ENCODE measurements at places on chromosomes 12 and 14.
A peak's percentile ranks its signal among the peaks of the same experiment; 100 is the strongest.

DNA sequence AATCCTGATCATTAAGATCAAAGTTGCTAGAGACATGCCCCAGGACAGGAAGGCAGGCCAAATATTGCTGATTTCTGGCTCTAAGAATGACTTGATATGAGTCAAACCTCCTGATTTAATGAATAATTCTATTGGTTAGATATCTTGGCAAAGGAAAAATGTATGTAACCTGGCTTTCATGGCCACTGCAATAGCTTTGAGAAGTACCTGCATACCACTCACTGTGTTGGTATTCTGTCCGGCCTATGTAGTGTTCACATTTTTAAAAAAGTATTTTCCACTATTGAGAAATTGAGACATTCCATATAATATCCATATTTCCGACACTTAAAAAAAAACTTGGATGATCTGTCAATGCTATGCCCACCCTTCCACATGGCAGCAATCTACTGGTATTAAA lies 283.1 kb upstream of the SOX5 start:
- no peak for DNase-seq

- DNase-seq, result no peak
Observed at GRCh38 chr12:80868576-80868975, 69.2 kb downstream of the LIN7A start.

DNA sequence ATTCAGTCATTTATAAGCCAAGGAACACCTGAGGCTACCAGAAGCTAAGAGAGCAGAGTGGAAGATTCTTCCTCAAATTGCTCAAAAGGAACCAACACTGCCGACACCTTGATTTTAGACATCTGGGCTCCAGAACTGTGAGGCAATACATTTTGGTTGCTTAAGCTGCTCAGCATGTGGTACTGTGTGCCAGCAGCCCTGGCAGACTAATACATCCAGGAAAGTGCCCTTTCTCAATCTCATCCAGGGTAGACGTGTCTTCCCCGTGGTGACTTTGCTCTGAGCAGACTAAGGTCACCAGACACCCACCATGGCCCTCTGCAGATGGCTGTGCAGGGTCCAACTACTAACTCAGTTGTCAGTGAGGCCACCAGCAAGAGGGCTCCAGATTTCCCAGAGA lies 122.8 kb downstream of the VRK1 start:
- DNase-seq, result no peak

GRCh38 chr14:68208218-68208617 lies 388.6 kb downstream of the RAD51B start:
- DNase-seq, result no peak

GRCh38 chr12:121392325-121392716 lies 7.6 kb upstream of the RNF34 start:
- DNase-seq, result no peak

DNA sequence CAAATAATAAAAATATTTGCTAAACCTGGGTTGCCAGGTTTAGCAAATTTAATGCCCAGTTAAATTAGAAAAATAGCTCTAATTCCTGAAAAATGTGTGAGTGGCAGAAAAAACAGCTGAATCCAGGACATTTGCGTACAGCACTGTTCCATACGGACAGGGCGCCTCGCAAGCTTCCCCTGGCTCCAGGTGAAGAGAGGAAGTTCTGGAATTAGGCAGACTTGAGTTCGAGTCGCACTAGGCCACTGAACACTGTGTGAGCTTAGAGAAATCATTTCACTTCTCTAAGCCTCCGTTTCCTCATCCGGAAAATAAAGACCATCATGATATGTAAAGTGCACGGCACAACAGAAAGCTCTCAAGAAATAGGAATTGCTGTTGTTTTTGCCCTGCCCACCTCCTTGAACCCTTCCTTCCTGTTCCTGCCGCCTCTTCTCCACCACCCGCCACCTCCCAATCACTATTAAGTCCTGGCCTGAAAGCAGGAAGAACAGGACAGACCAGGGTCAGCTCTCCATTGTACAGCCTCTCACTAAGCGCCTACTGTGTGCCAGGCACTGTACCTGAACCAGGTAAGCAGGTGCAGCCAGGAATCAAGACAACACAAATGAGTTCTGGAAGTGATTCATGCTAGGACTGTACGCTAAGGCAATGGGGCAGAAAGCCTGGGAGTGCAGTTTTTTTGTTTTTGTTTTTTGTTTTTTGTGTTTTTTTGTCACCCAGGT lies 763 bp upstream of the PHETA1 start:
- peak; percentile 35 for DNase-seq

DNA sequence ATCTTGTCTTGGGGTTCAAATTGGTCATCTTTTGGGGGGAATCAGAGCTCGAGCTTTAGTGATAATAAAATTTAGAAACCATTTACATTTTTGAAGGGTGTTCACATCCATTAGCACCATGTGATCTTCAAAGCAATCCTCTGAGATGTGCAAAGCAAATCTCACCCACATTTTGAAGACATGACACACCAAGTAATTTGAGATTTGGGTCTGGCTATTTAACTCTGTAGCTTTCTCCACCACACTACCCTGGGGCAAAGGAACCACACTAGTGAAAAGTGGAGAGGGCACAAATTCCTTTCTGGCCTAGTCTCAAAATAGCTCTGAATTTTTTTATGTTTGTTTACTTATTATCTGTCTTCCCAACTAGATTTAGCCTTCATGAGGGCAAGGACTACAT lies 46.6 kb upstream of the TMEM233 start:
- DNase-seq, result no peak

DNA sequence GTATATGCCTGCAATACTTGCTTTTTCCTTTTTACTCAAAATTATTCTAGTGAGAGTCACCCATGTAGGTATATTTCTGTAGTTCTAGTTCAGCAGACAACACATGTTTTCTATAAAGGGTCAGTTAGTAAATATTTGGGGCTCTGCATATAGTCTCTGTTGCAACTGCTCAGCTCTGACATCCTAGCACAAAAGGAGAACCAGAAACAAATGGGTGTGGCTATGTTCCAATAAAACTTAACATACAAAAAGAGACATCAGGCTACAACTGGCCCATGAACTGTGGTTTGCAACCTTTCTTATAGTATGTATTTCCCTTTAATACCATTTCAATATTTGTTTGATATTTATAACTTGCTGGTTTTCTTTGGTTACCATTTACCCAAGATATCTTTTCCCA lies 11.9 kb downstream of the NT5DC3 start:
- peak; percentile 53 for DNase-seq

DNA sequence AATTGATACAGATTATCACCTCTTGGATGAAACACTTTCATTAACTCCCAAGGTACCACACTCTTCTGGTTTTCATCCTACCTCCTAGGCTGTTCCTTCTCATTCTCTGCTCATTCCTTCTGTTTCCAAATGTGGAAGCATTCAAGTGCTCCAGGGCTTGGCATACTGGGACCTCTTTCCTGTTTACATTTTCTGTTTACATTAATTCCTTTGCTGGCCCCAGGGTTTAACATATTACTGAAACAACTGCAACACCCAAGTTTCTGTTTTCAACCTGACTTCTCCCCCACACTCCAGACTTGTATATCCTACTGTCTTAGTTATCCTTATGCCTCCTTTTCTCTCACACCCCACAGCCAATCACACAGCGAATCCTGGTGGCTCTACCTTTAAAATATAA lies 386.3 kb upstream of the GARIN6 start:
- DNase-seq, result no peak

DNA sequence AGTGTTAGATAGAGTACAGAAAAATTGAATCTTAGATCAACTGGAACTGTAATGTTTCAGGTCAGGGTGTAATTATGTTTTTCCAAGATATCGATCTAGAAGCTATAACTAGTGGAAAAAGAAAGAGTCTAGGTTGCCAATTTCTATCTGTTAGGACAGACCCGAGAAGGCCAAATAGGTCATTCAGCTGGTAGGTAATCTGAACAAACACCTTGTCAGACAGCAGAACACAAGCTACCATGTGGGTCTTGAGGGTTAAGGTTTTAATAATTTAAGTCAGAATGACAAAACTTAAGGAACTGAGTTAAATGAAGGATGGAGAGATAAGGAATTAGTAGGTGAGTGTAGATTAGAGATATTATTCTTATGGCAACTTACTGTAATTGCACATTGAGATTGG lies 44.9 kb upstream of the KCNMB4 start:
- no peak for DNase-seq

DNA sequence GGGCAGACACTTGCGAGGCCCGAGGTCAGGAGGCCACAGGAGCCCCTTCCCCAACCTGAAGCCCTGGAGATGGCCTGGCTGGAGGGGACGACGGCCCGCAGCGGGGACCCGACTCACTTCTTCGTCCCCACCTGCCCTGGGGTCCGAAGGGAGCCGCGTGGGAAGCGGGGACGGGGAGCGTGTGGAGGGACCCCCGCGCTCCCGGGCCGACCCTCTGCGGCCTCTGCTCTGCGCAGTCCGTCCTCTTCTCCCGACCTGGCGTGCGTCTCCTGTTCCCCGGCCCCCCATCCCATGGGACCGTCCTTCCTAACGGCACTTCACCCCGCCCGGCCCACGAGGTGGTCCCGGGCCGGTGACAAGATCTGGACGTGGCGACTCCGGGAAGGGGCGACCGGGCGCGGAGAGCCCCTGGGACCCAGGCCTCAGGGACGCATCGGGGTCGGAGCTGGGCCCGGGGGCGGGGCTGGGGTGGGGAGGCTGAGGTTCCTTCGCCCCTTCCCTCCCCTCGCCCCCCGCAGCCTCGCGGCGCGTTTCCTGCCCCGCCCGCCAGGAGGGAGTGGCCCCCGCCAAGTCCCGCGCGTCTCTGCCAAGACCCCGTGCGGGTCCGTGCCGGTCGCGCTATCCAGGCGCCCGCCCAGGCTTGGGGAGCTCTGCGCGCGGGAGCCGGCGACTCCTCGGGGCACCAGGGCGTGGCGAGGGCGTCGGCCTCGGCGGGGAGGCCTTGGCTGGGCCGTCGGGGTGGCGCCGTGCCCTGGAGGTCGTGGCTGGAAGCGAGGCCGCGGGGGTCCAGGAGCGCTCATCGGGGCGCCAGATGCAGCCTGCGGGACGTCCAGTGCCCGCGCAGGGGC lies 97.1 kb downstream of the TNFAIP2 start:
- no peak for DNase-seq

DNA sequence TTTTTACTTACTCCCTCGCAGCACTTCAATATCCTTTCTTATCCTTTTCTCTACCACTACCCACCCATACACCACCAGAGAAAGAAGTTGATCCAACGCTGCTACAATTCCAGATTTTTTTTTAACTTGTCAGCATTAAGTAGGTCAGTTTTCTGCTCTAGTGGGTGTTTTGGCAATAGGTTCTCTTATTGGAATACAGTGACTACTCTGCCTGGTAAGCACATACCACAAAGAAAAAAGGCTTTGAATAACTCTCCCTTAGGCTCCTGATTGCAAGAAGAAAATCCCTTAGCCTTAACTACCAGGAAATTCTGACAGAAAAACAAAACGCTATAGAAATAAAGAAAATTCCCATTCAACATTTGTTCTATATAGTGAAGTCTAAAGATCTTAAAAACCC lies 72.0 kb downstream of the NUMB start:
- no peak for DNase-seq

DNA sequence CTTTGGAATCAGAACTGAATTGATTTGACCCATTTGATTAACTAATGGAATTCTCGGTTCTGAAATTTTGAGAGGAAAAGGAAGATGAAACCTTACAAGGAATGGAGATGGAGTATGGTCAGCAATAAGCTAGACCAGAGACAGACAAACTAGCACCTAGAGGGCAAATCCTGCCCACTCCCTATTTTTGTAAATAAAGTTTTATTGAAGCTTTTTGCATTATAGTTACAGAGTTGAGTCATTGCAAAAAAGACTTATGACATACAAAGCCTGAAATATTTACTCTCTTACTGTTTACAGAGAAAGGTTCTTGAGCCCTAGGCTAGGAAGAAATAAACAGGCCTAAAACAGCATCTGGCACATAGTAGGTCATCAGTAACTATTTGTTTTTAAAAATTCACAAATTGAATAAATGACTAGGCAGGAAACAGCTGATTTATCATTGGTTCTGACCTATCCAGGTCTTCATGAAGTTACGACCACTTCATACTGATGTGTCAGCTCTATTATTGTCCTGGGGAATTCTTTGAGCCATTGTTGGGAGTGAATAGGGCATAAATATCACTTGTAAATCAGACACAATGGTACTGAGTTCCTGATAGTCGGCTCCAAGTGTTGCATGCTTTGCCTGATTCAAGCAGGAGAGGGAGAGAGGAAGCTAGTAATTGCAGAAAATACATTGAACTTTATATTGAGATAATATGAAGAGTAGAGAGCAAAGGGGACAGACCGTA lies 14.6 kb upstream of the STAB2 start:
- no peak for DNase-seq

- peak; percentile 44 for DNase-seq
Observed at GRCh38 chr12:6182279-6182898, 17.8 kb upstream of the CD9 start.

- peak; percentile 96 for DNase-seq
Observed at GRCh38 chr12:89733579-89734201, 25.1 kb upstream of the ATP2B1 start.

DNA sequence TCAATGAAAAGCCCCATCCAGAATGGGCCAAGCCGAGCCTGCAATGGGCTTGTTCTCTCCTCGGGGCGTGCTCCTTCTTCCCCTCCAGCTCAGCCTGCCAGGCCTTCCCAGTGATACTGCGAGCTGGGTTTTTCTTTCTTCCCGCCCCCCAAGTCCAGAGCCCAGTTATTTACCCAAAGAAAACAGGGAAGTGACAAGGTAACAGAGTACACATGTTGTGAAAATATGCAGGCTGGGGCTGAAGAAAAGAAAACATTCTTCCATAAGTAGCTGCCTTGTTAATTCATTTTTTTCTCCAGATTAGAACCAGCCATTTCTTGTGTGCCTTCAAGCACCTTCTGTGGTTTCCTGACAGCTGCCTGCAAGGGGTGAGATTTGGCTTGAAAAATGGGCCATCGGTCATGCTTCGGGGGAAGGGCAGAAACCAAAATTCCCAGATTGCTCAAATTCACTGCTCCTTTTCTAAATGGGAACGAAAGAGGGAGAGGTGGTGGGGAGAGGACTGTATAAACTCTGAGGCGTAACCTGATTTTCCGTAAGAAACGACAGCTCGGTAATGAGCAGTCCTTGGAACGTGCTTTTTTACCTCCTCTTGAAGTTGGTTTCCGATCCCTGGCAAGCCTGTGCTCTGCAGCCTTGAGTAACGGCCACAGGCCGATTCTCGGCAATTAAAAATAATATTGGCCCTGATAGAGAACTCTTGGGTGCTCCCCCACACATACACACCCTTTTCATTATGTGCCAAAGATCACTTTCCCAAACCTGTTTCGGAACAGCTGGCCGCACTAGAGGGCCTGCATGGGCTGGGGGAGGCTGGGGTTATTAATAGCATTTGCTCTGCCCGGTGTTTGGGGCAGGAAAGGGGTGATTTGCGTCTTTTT lies 229.4 kb downstream of the ZFP36L1 start:
- no peak for DNase-seq

GRCh38 chr12:109947521-109947920 lies 47.4 kb downstream of the TCHP start:
- DNase-seq, result peak; percentile 59

DNA sequence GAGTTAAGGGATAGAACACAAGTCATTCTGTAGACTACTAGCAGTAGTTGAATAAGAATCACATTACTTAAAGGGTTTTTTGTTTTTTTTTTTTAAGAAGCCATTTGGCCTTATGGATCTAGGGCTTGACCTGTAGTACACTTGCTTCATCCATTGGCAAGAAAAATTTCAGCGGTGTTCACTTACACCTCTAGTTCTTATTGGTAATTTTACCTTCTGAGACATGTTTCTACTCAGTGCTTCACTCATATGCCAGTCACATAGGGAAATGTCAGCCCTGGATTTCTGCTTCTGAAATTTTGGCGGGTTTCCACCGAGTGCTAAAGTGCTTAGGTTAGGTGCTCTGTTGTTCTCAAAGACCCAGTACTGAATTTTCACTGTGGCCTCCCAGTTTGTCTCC lies 72.9 kb downstream of the FRMD6 start:
- DNase-seq, result no peak
